ENCODE measurements at places on chromosomes 4 and X.
A peak's percentile ranks its signal among the peaks of the same experiment; 100 is the strongest.

- DNase-seq, result no peak
These were observed 54.0 kb downstream of the MAML3 start for GRCh38 chr4:140099983-140100382.

GRCh38 chr4:115233600-115233999, 120.2 kb upstream of the NDST4 start:
- DNase-seq, result no peak

DNA sequence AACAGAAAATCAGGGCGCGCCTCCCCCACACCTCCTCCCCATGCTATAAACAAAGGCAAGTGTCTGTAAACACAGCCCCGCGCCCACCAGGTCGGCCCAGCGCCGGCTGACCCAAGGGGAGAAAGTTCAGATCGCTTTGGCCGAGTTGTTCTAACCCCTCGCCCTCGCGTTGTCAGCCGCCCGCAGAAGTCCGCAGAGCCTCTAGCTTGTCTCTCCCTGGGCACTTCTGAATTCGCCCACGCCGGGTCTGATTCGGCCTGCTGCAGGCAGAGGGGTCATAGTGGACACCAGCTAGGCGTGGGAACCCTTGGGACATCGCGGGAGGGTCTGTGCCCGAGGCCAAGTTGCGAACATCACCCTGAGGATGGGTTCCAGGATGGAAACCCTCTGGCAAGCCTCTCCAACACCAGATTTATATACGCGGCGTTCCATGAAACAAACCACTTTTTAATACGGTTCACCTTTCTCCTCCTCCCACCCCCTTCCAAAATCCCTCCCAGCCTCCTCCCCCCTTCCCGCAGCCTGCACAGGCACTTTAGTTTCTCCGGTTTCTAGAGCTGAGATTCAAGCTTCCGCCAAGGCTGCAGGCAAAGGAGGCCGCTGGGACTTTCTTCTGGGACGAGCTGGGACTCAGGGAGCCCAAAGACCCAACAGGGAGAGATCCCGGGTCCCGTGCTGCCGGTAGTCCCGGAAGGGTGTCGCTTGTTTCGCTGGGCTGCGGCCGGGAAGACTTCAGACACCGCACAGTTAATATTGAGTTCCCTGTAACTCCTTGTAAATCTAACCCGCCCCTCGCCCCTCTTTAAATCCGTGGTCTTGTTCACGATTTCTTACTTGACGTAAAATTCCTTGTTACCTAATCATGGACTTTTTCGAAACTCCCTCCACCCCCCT, 4.7 kb downstream of the HAND2 start:
- no peak for DNase-seq

GRCh38 chr4:17721496-17722355, 59.7 kb downstream of the FAM184B start:
- peak; percentile 91 for DNase-seq

DNA sequence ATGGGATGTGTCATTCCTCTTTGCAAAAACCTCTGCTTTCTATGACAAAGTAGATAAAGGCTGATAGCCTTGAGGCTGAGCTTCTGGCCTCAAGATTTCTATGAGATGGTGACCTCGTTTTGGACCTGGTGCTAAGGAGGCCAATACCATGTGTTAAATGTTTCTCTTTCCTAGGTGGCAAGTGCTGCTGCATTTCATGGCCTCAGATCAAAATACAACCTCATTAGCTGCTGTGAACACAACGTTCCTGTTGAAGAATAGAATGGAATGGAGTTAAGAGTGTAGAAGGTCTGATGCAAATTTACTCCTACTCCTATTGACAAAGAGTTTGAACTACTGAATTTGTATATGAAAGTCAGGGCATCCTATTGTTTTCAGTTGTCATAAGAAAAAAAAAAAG, 112.0 kb downstream of the C4orf51 start:
- DNase-seq, result no peak

DNA sequence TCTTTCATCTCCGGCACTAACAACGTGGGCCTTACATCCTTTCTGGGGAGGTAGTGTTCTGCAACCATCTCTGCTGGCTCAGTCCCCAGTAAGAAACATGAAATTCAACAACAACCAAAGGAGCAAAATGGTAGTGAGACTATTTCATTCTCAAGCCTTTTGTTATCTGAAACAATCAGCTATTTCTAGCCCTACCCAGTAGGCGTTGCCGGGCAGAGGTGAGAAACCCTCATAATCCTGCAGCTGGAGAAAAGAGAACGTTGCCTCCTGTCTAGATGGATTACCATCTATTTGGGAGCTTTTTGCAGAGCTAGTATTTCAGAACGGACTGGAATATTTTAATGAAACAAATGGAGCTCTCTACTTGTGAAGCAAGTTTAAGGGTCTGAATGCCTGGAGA, 66.4 kb upstream of the GPR174 start:
- no peak for DNase-seq

- DNase-seq, result no peak
These were observed 14.5 kb downstream of the CLCN4 start for GRCh38 chrX:10171249-10171648.

GRCh38 chrX:150907474-150907873, 9.0 kb upstream of the CD99L2 start:
- no peak for DNase-seq

DNA sequence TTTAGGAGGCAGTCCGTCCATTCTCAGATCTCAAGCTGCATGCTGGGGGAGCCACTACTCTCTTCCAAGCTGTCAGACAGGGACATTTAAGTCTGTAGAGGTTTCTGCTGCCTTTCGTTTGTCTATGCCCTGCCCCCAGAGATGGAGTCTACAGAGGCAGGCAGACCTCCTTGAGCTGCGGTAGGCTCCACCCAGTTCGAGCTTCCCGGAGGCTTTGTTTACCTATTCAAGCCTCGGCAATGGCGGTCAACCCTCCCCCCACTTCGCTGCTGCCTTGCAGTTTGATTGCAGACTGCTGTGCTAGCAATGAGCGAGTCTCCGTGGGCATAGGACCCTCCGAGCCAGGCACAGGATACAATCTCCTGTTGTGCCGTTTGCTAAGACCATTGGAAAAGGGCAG, 10.7 kb upstream of the ADH5 start:
- no peak for DNase-seq

DNA sequence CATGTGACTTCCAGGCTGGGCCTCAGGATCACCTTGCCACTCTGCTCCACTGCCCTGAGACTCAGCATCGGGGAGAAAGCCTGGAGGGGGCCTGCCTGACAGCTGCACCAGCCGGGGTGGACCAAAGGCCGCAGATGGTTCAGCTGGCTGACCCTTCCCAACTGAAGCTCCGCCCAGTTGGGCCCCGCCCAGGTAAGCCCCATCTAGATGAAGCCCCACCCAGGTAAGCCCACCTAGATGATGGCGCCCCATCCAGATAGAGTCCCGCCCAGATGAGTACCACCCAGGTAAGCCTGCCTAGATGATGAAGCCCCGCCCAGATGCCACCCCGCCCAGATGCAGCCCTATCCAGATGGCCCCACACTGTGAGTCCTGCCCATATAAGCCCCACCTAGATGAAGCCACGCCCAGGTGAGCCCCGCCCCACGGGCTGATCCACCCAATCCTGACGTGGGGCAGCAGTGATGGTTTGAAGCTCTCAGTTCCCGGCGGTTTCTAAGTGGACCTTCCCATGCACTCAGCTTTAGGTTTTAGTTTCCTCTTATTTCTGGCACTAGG, 10.0 kb downstream of the ZFYVE28 start:
- no peak for DNase-seq

- DNase-seq, result no peak
These were observed 39.2 kb downstream of the MAP7D3 start for GRCh38 chrX:136211766-136212556.

DNA sequence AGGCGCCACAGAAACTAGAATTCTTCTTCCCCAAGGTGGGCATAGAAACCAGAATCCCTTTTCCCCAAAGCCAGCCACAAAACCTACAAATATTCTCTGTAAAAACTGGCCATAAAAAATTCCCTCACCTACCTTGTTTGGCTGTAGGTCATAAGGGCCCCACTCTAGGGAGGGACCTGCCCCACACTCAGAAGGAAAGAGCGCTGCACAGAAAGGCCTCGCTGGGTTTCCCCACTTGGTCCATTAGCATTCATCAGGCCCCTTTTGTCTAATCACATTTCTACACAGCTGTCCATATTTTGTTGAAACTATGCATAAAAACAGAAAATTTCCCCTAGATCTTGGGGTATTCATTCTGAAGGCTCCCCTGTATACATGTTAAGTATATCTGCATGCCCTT, 54.1 kb downstream of the PHKA2 start:
- DNase-seq, result no peak

DNA sequence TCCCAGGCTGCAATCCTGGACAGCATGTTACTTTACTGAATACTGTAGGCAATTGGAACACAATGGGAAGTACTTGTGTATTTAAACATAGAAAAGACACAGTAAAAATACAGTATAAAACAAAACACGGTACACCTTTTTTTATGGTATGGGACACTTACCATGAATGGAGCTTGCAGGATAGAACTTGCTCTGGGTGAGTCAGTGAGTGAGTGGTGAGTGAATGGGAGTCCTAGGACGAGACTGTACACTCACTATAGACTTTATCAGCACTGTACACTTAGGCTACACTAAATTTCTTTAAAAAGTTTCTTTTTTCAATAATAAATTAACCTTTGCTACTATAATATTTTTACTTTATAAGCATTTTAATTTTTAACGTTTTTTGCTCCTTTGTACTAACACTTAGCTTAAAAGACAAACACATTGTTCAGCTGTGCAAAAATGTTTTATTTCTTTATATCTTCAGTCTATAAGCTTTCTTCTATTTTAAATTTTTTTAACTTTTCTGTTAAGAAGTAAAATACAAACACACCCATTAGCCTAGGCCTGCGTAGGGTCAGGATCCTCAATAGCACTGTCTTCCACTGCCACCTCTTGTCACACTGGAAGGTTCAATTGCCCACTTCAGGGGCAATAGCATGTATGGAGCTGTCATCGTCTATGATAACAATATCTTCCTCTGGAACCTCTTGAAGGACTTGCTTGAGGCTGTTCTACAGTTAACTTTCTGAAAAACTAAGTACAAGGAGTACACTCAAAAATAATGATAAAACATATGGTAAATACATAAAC, 293.5 kb upstream of the FSTL5 start:
- DNase-seq, result no peak

DNA sequence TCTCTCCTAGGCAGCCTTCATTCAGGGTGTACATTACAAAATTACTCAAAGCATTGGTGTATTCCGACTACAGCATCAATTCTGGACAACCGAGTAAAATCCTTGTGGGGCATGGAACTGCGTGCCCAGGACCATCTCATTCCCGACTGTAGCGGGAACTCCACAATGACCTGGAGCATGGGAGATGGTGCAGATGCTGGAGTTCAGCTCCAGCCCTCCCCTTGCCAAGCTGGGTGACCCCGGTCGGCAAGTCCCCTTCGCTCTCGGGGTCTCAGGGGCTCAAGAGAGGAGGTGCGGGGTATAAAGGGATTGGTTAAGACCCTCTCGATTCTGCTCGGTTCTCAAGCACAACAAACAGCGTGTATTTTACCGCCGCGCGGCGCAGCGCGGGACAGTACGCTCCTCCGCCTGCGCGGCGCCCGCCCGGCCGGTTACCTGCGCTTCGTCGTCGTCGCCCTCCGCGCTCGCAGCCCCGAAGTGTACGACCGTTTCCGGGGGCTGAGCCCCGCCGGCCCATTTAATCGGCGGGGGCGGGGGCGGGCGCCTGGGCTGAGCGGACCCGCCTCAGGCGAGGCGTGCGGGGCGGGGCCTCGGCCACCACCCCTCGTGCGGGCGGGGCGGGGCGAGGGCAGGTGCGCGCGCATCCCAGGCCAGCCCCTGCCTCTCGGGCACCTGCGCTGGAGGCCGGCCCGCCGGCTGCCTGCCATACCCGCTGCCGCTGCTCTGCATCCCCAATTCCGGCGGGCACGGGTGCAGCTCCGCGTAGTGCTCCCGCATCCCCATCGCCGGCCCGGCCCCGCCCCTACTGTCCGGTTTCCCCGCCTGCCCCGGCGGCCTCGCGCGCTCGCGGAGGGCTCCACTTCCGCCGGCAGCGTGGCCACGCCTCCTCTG, at the start of gene G6PD:
Gene G6PD (minus strand): TSS at position 493 of the 891 bp plus-strand sequence. CDS start 691 bp downstream, outside the sequence.
- DNase-seq, result peak; percentile 89

DNA sequence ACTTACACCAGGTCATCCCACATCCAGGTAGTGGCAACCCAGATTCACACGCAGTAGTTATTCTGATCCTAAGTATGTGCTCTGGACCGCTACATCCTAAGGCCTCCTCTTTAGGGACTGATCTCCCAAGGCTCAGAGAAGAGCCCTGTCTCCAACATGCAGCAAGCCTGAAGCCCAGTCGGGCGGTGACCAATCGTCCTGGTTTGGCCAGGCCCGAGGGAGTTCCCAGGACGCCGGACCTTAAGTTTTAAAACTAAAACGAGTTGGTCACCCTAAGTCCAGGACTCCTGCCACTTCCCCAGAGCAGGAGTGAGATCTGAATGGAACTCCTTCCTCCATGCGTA, 385 bp downstream of the LYAR start:
- no peak for DNase-seq

GRCh38 chr4:163611784-163612445, 117.4 kb downstream of the TMA16 start:
- no peak for DNase-seq

GRCh38 chrX:29044423-29045184, 457.4 kb downstream of the IL1RAPL1 start:
- no peak for DNase-seq

DNA sequence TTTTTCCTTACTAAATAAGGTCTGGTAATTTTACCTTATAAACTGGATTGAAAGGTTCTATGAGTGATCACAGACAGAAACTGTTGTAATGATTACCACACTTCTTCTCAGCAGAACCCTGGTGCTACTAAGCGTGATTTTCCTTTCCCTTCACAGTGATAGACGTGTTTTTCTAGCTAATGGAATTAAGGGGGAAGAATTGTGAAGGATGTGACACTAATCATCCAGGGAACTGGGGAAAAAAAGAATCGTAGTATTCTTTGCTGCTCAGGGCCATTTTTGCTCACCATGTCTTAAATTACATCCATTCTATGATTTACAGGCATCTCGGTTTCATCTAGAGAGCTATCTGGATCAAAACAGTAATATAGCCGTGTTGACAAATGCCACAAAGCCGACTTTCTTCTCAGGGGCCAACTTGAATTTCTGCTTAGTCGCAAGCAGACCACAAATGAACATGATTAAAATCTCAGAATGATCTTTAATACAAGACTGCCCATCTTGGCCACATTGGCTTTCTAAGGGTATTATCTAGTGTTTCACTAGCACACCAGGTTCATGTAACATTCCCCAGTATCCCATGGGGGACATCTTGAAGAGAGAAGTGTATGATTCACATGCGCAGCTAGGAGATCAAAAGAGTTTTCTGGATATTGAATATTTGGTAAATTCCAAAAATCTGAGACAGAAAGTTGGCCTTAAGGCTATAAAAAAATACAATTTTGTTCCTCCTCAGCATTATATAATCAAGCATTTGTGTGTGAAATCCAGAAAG, 154.0 kb downstream of the UGT8 start:
- no peak for DNase-seq

DNA sequence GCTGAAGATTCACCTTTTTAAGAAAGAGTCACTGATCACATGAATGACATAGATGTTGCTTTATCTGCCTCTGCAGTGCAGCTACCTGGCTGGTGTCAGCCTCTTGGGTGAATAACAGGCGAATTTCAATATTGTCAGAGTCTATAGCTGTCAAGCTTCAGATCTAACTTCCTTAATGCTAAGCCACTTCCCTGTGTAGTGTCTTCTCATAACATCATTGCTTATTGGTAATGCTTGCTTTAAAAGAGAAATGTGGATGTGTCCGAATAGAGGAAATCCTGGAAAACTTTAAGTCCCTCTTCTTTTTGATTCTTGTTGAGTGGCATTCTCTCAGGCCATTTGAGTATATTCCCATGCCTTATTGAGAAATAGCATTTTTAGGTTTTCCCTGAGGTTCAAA, 7.3 kb upstream of the IGFBP7 start:
- no peak for DNase-seq

GRCh38 chr4:56937262-56937661, 29.6 kb downstream of the REST start:
- peak; percentile 61 for DNase-seq

GRCh38 chr4:180766045-180766444, 1477.2 kb upstream of the TENM3 start:
- no peak for DNase-seq
